ENCODE measurements at places on chromosomes 7 and 10. TPM values are rescaled to one million over a fixed set of nuclear protein-coding genes. Genes with fewer than 3 reads are reported as not detected.
A peak's percentile ranks its signal among the peaks of the same experiment; 100 is the strongest.

GRCh38 chr10:75283078-75283670 lies 47.4 kb upstream of the COMTD1 start:
- no peaks in the 10 kb centered on the region for H3K36me3 ChIP-seq
- no peak overlapping the region for H3K4me3 ChIP-seq
- DNase-seq: no peak
- no peak overlapping the region for H3K27ac ChIP-seq

DNA sequence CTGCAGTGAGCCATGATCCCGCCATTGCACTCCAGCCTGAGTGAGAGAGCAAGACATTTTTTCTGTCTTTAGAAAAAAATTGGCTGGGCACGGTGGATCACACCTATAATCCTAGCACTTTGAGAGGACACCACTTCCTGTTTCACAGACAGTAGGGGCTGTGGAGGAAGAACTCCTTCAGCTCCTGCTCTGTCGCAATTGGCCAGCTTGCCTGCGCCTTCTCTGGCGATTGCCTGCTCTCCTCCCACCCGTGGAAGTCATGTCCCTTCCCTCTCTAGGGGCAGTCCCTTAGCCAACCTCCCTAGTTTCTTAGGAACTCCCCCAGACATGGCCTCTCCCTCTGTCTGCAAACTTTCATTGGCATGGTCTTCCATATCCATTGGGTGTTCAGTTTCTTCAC lies 8.7 kb downstream of the PDSS1 start:
- H3K36me3 ChIP-seq: peaks cover 6% of the 10 kb centered on the region
- H3K27me3 ChIP-seq: no peaks in the 10 kb centered on the region
- H3K27ac ChIP-seq: no peak overlapping the region
- H3K4me1 ChIP-seq: no peaks in the 10 kb centered on the region
- DNase-seq: no peak

GRCh38 chr10:118504467-118505205 lies 90.8 kb downstream of the PRLHR start:
- no peak for DNase-seq
- H3K36me3 ChIP-seq: no peaks in the 10 kb centered on the region
- H3K27ac ChIP-seq: no peak overlapping the region
- no peaks in the 10 kb centered on the region for H3K27me3 ChIP-seq
- no peaks in the 10 kb centered on the region for H3K4me1 ChIP-seq

DNA sequence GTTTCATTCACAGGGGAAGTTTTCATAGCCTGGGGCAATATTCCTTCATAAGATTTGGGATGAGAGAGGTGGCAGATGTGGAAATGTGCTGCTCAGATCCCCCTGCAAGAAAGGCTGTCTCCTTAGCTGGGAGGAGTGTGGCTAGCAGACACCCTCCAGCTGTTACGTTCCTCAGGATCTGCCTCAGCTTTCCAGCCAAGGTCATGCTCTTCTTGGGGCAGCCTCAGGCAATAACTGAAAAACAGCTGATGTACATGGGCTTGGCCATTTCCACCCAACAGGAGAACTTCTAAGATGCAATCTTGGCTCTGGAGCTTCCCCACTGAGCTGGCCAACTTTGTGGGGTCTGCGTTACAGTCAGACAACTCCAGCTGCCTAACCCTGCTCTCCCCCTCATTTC lies 51.3 kb upstream of the SEPTIN7 start:
- H3K4me1 ChIP-seq: no peaks in the 10 kb centered on the region
- H3K4me3 ChIP-seq: no peak overlapping the region
- no peaks in the 10 kb centered on the region for H3K36me3 ChIP-seq
- DNase-seq: no peak

DNA sequence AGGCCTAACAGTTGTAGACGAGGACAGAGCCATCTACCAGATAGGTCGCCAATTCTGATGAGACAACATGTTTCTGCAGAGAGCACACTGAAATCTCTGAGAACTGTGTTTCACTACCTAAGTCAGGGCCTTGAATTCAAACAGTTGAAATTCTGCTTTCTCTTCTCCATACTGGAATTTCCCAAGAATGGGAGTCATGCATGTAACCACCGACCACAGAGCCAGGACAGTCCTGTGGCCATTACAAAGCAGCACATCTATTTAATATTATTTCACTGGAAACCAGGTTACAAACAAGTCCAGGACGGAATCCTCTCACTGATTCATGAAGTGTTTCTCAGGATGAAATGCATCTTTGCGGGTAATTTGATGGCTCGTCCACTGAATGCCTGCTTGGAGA lies 62.0 kb upstream of the ST8SIA6 start:
- no peaks in the 10 kb centered on the region for H3K4me1 ChIP-seq
- H3K36me3 ChIP-seq: no peaks in the 10 kb centered on the region
- no peak overlapping the region for H3K4me3 ChIP-seq
- no peak for DNase-seq
- no peaks in the 10 kb centered on the region for H3K27me3 ChIP-seq
- H3K27ac ChIP-seq: no peak overlapping the region

GRCh38 chr7:112129655-112130323 lies 76.4 kb downstream of the DOCK4 start:
- DNase-seq: no peak
- H3K27ac ChIP-seq: peak overlapping the region; percentile 25
- H3K4me3 ChIP-seq: no peak overlapping the region
- H3K4me1 ChIP-seq: peaks cover 5% of the 10 kb centered on the region
- no peaks in the 10 kb centered on the region for H3K36me3 ChIP-seq
- H3K27me3 ChIP-seq: no peaks in the 10 kb centered on the region

DNA sequence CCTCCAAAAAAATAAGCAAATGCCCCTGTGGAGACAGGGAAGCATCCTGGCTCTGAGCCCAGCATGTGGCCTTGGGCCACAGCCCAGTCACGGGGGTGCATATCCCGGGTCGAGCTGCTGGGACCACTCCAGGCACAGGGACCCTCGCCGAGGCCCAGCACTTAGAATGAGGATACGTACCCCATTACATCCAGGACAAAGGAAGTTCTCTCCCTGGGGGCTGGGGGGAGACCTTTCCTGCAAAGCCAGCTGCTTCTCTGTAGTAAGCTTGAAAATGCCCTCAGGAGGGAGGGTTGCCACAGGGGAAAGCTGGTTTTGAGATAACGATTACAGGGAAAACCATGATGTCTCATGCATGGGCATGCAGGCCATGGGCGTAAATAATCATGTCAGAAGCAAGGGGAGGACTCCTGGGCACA lies 75.5 kb downstream of the HIPK2 start:
- H3K4me3 ChIP-seq: no peak overlapping the region
- no peaks in the 10 kb centered on the region for H3K4me1 ChIP-seq
- H3K27ac ChIP-seq: no peak overlapping the region
- H3K36me3 ChIP-seq: no peaks in the 10 kb centered on the region
- H3K27me3 ChIP-seq: no peaks in the 10 kb centered on the region
- DNase-seq: no peak

DNA sequence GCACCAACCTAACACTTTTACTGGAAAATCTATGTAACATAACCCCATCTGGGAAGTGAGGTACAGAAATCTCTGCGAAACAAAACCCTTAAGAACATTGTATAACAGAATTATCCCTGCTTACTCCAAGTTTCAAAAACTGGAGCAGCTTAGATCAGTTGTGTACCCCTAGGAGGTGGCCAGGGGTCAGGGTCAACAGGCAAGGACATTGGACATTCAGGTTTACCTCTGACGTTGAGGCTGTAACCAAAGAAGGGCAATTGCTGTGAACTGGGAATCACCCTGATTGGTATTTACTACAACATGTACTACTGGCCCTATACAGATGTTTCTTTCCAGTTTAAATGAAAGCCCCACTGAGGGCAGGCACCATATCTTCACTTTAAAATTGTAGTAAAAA lies 13.1 kb downstream of the SFXN3 start:
- H3K4me3 ChIP-seq: no peak overlapping the region
- H3K36me3 ChIP-seq: no peaks in the 10 kb centered on the region
- H3K4me1 ChIP-seq: no peaks in the 10 kb centered on the region
- peaks cover 27% of the 10 kb centered on the region for H3K27me3 ChIP-seq
- no peak overlapping the region for H3K27ac ChIP-seq

GRCh38 chr10:129740532-129741279 lies 223.4 kb downstream of the EBF3 start:
- H3K27me3 ChIP-seq: no peaks in the 10 kb centered on the region
- no peak overlapping the region for H3K4me3 ChIP-seq
- H3K36me3 ChIP-seq: no peaks in the 10 kb centered on the region
- no peaks in the 10 kb centered on the region for H3K4me1 ChIP-seq

GRCh38 chr10:80462981-80463741 lies 9.1 kb downstream of the TSPAN14 start:
- H3K4me1 ChIP-seq: peaks cover 100% of the 10 kb centered on the region
- H3K27ac ChIP-seq: peak overlapping the region; percentile 99
- no peaks in the 10 kb centered on the region for H3K36me3 ChIP-seq
- peak overlapping the region; percentile 33 for H3K4me3 ChIP-seq

- no peak overlapping the region for H3K27ac ChIP-seq
- H3K4me1 ChIP-seq: no peaks in the 10 kb centered on the region
- DNase-seq: no peak
- H3K27me3 ChIP-seq: no peaks in the 10 kb centered on the region
Observed at GRCh38 chr10:4013651-4014121, 228.7 kb upstream of the KLF6 start.

DNA sequence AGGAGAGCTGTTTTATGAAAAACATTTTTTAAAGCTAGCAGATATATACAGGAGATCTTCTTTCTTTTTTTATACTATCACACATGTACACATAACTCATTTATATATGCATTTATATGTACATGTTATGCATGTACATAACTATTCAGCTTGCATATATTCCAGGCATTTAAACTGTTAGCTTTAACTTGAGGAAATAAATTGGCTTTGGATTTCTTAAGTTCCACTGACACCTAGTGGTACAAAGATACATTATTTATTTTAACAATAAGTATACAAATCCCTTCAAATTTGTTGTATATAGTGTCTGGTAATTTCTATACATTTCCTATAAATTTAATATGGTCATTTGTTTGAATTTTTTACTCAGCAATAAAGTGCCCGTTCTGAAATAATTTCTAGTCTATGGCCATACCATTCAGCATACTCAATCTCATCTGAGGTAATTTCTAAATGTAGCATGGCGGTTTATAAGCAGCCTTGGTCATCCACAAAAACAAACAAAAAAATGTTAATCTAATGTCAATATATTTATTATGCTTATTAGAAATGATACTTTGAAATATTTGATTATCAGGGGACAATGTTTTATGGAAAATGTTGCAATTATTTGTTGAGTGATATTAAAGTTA lies 11.6 kb downstream of the ZDHHC6 start:
- no peaks in the 10 kb centered on the region for H3K4me1 ChIP-seq
- no peak overlapping the region for H3K4me3 ChIP-seq
- H3K36me3 ChIP-seq: peaks cover 13% of the 10 kb centered on the region
- no peak overlapping the region for H3K27ac ChIP-seq
- no peaks in the 10 kb centered on the region for H3K27me3 ChIP-seq

GRCh38 chr10:21810582-21811244 lies 192.8 kb downstream of the DNAJC1 start:
- no peaks in the 10 kb centered on the region for H3K4me1 ChIP-seq
- no peak overlapping the region for H3K4me3 ChIP-seq
- H3K27ac ChIP-seq: no peak overlapping the region
- no peaks in the 10 kb centered on the region for H3K27me3 ChIP-seq
- DNase-seq: no peak
- H3K36me3 ChIP-seq: peaks cover 14% of the 10 kb centered on the region

GRCh38 chr7:157500171-157500960 lies 163.6 kb downstream of the DNAJB6 start:
- no peaks in the 10 kb centered on the region for H3K27me3 ChIP-seq
- no peaks in the 10 kb centered on the region for H3K4me1 ChIP-seq
- H3K27ac ChIP-seq: no peak overlapping the region
- no peak for DNase-seq
- H3K36me3 ChIP-seq: no peaks in the 10 kb centered on the region
- H3K4me3 ChIP-seq: no peak overlapping the region

DNA sequence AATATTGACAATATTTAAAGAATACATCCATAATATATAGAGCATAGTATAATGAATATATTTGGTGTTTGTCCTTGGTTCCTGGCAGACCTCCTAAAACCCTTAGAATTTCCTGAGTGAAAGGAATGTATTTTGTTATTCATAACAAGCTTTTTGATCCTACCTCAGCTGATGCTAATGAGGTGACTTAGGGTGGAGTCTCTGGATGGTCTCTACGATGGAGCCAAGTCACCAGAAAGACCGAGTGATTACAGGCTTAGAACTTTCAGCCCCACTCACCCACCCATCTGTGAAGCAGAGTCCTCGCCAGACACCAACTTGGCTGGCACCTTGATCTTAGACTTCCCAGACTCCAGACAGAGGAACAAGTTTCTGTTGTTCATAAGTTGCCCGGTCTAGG lies 35.9 kb downstream of the UPF2 start:
- no peak for DNase-seq
- no peaks in the 10 kb centered on the region for H3K27me3 ChIP-seq
- peaks cover 6% of the 10 kb centered on the region for H3K36me3 ChIP-seq
- H3K4me3 ChIP-seq: no peak overlapping the region

Gene OPN4
- total RNA-seq: not detected

Gene EMX2
- 0.78 TPM for total RNA-seq

Gene ZNF467
- total RNA-seq: 15.9 TPM
